ENCODE measurements at places on chromosomes 7 and 10.

DNA sequence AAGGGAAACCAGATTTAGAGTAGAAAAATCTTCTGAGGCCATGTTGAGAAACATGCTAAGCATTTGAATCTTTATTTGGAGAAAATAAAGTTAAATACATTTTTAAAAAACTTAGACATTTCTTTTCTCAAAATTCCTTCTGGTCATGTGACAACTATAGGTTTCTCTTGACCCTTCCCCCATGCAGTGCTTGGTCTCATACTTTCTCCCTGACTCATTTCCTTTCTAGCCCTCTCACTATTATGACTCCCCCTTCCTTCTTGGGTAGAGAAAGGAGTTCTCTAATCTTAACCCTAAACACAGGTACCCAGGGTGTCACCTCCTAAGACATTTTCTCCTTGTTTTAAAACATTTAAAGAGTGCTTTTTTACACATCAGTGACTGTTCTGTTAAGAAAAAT is 179.5 kb upstream of the TMEM106B start:
- DNase-seq, result no peak

DNA sequence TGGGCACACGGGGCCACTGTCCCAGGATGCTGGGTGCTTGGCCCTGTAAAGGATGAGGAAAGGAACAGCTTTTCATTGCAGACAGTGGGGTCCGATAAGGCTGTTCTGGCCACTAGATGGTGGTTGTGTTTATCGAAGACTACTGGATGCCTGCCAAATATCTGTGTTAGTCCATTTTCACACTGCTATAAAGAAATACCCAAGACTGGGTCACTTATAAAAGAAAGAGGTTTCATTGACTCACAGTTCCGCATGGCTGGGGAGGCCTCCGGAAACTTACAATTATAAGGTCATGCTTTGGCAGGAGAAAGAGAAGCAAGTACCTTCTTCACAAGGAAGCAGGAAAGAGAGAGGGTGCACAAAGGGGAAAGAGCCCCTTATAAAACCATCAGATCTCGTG is 32.2 kb upstream of the GARS1 start:
- no peak for DNase-seq

- DNase-seq, result no peak
These were observed 827 bp downstream of the CSTF2T start for GRCh38 chr10:51698473-51699063.

DNA sequence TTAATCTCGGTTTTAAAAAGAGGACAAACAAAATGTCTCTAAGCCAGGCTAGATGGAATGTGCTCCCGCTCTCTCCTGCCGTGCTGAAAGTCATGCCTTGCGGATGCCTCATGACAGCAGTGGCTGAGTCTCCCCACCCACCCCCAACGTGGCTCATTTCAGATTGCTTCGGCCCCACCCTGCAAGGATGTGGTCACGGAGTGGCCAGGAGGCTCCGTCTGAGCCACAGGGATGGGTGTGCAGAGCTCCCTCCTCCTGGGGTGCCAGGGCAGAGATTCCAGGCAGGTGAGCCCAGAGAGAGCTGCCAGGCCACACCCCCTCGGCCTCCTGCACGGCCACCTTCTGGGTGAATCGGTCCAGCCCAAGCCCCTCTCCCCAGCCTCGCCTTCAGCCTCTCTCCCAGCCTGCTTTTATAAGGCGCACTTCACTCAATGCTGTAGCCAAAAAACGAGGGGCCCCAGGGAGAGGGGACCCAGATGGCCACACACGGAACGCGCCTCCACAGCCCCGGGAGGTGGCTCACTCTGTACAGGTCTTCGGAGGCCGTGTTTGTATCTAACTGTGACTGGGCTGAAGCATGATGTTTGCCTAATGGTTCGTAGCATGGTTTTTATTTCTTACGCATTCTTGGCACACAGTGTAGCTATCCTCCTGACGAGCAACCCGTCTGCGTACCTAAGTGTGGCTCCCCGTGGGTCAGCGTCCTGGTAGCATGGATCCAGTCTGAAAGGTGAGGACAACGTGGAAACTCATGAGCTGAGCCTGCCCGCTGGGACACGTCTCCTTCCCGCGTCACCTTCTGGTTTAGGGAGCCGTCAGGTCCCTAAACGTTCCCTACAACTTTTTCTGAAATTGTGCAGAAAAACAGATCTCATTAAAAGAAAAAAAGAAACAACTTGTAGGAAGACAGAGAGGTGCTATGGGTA is 413.8 kb upstream of the FOXK1 start:
- no peak for DNase-seq

DNA sequence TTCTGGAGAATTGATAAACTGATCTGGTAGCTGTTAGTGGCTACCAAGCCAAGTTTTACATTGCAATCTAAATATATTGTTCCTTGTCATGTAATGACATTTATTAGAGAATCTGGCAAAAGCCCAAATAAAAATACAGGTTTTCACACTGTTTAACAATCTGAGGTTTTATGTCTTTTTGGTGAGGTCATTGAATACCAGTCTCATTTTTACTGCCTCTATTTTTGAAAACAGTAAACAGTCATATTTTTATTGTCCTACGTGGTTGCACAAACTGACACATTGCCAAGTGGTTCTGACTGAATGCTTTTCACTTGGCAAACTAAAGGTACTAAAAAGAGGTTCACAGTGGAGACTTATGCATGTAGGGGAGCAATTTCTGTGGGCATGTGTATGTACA is 157.5 kb downstream of the PRKG1 start:
- DNase-seq, result no peak

GRCh38 chr7:107236862-107237261 is 68.1 kb downstream of the HBP1 start:
- DNase-seq, result no peak

DNA sequence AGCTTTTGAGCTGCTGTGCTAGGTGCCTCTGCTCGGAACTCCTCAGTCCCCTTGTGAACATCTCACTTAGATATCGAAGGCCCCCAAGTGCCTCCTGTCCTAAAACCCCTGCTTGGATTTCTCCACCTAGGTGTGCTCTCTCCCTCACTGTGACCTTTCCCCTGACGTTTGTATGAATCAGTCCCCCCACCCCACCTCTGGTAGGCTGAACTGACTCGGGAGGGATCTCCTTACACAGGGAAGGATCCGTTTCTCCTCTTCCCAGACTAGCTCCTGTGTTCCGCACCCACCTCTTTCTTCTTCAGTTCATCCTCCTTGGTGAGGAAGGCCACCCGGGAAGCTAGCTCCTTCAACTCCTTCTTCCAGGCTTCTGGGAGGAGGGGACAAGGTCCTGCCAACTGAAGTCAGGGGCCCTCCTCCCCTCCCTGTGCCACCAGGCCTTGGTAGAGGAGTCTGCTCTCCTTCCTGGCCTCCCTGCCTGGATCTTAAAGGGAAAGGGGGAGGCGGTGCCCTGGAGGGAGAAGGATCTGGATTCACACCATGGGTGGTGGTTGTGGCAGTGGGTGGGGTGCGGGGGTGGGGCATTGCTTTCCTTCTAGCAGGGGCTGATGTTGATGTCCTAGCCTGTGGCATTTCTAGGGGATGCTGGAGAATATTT is 6.8 kb downstream of the TBATA start:
- DNase-seq, result no peak
